ENCODE measurements at places on chromosomes 2 and 18.

DNA sequence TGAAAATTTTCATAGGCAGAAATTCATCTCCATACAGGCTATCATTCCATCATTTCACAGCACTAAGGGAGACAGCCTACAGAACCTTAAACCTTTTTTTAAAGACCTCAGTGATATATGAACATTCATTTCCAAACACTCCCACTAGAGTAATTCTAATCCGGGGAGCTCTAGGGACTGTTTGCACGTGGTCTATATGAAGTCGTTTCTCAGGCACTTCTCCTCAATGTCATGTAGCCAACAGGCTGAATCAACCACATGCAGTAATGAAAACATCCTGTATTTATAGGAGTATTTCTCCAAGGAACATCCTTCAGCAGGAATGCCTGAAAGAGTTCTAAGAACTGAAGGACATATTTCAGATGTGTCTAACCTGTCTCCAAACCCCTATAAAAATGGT is 97.3 kb upstream of the CREB1 start:
- no peak for DNase-seq

GRCh38 chr2:39241588-39241987 is 2.2 kb downstream of the CDKL4 start:
- no peak for DNase-seq

- no peak for DNase-seq
These were observed 1.9 kb downstream of the BMPR2 start for GRCh38 chr2:202378001-202378400.

- DNase-seq, result no peak
These were observed 36.2 kb upstream of the CCBE1 start for GRCh38 chr18:59733421-59733820.

DNA sequence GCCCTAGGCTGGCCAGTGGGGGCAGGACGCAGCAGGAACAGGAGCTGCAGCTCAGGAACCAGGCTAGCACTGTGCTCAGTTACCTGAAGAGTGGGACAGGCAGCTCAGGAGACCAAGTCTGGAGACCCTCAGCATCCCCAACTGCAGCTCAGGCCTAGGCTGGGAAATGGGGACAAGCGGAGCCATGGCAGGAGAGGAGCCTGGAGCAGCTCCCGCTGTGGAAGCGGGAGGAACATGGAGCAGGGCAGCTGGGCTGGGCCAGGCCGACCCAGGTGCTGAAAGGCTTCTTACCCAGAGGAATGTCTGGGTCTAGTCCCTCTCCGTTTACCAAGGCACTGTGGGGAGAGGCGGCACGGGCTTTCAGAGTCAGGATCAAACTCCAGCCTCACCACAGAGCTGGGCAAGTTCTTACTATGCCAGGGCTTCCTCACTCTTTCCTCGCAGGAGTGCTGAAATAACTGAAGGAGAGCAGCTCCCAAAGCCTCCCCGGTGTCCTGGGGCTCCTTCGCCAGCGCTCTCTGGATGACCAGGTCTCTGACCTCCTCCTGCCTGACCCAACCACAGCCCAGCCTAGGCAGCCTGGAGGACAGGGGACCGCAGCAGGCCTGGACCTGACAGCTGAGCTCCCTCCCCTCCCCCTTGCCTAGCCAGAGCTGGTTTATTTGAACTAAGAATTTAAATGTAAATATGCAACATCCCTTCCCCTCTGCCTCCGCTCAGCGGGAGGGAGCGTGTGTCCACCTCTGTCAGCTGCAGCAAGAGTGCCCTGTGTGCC is 247.8 kb upstream of the SIX2 start:
- DNase-seq, result no peak

DNA sequence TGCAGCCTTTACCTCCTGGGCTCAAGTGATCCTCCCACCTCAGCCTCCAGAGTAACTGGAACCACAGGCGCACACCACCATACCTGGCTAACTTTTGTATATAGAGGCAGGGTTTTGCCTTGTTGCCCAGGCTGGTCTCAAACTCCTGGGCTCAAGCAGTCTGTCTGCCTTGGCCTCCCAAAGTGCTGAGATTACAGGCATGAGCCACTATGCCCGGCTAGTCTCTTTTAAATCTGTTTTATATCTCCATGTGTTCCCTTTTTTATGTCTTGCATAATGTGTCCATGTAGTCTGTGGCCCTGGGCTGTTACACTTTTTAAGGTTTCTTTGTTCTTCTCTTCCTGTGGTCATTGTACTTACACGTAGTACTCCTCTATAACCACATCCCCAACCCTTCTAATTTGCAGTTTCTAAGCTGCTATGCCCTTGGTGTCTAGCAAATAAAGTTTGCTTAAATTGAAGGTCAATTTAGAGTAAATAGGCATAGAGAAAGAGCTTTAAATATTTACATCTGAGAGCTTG is 168.2 kb downstream of the MCFD2 start:
- no peak for DNase-seq

GRCh38 chr2:188909036-188909435 is 65.1 kb upstream of the COL3A1 start:
- DNase-seq, result no peak
